Fibroblast of skin of left quadriceps (primary cell): ENCODE measurements at places on chromosomes 12 and 14.

GRCh38 chr14:104876251-104876699 lies 11.2 kb downstream of the CEP170B start:
- no peak for DNase-seq

DNA sequence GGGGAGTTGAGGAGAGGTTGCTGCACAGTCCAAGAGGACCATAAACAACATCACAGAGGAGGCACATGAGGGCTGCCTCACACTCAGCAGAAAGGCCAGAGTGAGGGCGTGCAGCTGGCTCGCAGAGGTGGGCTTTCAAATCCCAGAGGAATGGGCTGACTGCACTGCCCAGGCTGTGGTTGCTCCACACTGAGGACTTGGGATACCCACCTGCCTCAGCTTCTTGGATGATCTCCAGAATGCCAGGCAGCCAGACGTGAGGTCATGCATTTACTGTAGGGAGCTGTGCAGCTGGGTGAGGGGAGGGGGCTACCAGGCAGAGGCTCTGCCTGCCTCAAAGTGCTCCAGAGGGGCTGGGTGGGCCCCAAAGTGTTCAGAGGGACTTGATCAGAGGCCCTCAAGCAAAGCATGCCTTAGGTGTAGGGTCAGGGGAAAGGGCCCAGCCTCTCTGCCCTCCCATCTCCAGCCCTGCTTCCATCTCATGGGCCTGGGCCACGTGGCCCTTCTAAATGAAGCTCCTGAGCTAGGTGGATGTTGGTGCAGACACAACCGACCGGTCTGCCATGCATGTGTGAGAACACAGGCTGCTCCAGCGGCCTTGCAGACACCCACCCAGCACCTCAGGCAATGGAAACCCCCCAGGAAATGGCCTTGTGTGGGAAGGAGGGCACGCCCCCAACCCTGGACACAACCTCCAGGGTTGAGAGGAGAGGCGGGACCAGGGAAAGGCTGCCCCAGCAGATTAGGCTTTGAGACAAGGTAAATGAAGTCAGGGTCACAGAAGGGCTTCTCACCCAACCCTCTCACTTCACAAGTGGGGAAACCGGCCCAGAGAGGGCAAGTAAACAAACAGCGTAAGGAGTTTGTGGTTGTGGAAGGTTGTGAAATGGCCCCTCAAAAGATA lies 90.8 kb downstream of the NTF3 start:
- no peak for DNase-seq

DNA sequence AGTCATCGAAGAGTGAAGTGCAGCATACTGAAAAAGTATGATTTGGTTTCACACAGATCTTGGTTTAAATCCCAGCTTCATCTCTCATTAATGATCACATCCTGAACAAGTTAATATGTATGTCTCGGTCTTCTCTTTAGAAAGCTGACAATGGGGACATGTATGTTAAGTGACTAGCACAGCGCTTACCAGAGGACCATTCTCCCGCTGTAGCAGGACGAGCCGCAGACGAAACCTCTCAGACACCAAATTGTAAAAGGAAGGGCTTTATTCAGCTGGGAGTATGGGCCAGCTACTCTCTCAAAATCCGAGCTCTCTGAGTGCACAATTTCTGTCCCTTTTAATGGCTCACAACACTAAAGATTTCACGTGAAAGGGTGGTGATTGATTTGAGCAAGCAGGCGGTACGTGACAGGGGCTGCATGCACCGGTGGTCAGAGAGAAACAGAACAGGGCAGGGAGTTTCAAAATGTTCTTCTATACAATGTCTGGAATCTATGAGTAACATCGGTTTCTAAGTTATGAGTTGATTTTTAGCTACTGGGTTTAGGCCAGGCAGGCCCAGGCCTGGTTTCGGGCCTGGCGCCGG lies 682.4 kb downstream of the DIO2 start:
- DNase-seq: no peak

GRCh38 chr12:110314308-110314707 lies 33.3 kb downstream of the ATP2A2 start:
- peak; percentile 80 for DNase-seq

DNA sequence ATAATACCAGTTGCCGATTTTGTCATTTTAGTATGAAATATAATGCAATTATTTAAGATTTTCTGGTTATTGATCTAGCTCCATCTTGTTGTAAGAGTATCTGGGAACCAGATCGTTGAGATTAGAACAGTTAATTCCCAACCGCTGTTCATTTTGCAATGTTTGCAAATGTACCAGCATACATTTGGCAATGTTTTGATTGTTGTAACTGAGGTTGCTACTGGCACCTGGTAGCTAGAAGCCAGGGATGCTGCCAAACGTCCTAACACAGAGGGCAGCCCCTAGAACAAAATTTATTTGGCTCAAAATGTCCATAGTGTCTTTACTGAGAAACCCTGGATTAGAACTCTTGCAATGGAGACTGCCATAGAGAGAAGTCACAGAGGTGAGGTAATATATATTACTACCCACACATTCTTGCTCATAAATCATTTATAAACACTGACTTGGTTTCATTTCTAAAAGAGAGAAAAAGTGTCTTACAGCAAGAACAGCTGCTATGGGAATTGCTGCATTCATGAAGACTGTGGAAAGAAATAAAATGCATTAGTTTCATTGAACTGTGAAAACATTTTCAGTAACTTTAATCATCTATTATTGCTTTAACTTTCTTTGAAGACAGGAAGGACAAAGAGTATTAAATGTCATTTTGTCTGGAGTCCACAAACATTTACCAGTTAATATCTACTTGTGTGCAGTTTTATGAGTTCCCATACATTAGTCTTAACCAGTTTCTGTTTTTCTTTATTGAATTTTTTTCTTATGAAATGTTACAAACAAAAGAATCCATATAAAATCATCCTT lies 46.2 kb downstream of the ABCC9 start:
- DNase-seq: no peak

DNA sequence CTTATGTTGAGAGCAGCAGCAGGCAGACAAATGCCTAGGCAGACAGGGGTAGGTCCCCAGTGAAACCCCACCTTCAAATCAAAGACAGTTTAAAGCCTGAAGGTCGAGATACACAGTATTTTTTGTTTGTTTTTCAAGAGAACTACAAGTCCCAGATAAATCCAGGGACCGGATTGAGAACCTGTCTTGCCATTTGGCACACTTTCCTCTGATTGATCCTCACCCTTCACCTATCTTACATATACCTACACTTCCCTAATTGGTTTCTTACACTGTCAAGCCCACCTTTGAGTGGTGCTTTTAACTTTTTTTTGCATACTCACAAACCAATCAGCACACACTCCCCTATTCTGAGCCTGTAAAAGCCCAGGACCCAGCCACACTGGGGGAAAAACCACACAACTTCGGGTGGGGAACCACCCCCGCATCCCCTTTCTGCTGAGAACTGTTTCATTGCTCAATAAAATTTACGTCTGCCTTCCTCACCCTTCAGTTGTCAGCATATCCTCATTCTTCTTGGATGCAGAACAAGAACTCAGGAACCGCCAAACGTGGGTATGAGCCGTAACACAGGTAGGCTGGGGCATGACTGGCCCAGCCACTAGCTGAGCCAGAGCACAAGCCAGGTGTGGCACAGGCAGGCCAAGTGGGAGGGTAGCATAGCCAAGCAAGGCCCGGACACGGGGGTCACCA lies 11.1 kb downstream of the DICER1 start:
- no peak for DNase-seq

- no peak for DNase-seq
These were observed 2.6 kb downstream of the KRAS start for GRCh38 chr12:25248137-25248536.

DNA sequence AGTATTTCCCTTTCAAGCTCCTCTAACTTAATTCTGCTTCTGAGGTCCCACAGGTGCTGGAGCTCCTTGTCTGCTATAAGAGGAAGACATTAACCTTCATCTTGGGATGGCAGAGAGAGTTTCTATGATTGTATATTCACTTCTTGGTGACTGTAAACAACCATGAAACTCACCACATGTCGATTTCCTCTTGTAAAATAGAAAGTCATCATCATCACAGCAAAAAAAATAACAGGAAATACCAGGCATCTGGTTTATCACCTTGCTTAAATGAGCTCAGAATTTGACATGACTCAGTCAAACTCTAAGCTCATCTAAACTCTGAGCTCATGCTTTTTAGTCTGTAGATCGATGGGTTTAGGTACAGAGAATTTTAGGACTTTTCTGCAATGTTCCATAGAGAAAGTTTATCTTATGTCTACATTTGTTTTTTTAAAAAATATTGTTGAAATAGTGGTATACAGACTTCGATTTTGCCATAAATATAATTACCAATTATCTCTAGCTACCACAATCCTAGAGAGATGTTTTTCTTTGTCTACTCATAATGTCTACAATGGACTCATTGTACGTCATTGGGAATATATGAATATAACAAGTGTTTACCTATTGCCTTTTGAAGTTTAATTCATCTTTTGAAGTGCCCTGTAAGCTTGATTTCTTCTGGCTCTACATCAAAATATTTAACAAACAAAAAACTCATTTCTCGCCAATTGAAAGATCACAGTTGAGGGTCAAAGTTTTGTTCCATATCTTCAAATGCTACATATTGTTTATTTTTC lies 58.4 kb downstream of the IGF1 start:
- no peak for DNase-seq

- DNase-seq: no peak
These were observed 1.5 kb upstream of the TAOK3 start for GRCh38 chr12:118374126-118374725.

GRCh38 chr14:98900236-98900635 lies 371.8 kb downstream of the BCL11B start:
- DNase-seq: no peak

DNA sequence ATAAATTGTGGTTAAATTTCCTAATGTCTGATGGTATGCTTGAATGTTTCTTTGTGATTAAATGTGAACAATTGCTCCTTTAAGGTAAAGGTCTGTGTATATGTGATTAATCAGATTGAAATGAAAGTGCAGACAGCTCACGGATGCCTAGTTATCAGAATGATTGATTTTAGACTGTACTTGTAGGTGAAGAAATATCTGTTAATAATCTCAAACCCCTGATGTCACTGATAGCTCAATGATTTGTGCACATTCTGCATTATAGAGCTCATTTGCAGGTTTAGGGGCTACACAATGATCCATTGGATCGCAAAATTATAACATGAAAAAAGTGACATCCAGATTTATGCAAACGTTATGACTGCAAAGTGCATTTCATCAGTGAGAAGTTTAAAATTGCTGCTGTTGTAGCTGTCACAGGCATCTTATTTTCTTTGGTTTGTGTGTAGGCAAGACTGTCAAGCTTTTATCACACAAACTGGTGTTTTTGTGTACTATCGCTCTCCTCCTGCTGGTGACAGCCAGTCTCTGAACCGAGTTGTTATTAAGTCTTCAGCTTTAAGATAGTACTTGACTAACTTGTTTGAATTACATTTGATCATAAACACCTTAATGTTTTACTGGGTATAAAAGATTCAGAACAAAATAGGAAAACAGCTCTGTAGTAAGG lies 103.4 kb upstream of the RMST start:
- DNase-seq: no peak

GRCh38 chr14:34078117-34078743 lies 127.4 kb upstream of the EGLN3 start:
- no peak for DNase-seq

GRCh38 chr12:57723630-57723962 lies 14.9 kb downstream of the AGAP2 start:
- no peak for DNase-seq

GRCh38 chr14:102675396-102675795 lies 82.9 kb downstream of the RCOR1 start:
- DNase-seq: no peak

GRCh38 chr14:25001156-25001555 lies 48.8 kb downstream of the STXBP6 start:
- peak; percentile 47 for DNase-seq

DNA sequence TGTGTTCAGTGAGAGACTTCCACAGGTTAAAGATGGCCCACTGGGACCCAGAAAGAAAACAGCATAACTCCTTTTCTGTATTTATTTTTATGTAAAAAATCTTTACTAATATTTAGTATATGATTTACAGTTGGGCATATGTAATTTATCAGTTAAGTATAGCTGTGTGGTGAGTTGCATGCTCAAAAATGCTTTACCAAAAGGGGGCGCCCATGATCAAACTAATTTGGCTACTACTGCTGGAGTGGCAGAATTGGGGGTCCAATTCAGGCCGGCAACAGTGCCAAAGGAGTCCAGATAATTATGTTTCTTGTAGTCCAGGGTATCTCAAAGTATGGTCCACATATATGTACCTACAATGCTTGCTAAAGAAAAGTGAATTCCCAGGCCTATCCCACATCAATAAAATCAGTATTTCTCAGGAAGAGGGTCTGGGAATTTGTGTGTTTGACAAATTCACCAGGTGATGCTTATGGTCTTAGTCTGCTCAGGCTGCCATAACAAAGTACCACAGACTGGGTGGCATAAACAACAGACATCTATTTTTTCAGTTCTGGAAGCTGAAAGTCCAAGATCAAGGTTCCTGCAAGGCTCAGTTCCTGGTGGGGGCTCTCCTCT lies 152.0 kb downstream of the KTN1 start:
- no peak for DNase-seq

DNA sequence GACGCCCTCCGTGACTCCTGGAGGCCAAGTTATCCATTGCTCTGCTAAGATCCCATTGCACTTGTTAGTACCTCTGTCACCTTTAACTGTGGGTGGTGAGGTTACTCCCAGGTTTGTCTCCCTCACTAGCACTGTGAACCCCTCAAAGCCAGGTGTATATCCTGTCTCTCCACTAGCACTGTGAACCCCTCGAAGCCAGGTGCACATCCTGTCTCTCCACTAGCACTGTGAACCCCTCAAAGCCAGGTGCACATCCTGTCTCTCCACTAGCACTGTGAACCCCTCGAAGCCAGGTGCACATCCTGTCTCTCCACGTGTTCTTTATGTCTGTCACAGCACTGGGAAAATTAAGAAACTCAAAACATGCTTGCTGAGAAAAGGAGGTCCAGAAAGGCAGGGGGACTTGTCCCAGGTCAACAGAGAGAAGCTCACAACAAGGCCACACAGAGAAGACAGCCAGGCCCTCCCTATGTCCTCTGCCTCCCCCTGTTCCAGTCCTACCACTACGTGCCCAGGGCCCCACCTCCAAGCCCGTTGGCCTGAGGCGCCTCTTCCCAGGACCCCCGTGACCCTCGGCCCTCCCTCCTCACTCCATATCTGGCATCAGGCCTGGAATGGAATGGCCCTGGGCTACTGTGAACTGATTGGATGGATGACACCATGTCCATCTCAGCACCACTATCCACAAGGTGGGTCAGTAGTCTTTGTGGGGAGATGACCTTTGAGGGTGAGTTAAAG lies 26.4 kb upstream of the FKBP4 start:
- DNase-seq: no peak

- DNase-seq: no peak
These were observed 21.5 kb upstream of the SLC25A3 start for GRCh38 chr12:98572010-98572409.

- DNase-seq: no peak
These were observed 135.2 kb downstream of the RERGL start for GRCh38 chr12:17954788-17955187.

DNA sequence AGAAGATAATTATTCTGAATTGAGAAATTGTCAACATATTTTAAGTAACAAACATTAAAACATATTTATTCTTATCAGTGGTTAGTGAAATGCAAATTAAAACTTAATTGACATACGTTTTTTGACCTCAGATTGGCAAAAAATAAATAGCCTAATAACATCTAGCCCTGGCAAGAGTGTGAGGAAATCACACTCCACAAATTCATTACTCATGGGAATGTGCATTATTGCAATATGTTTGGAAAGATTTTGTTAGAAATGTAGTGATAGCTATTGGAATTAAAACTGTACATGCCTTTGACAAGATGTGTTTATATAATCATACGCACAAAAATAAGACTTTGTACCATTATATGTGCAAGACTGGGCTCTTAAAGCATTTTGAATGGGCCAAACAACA lies 168.6 kb downstream of the KITLG start:
- DNase-seq: no peak

- no peak for DNase-seq
These were observed 577.7 kb downstream of the SLC16A7 start for GRCh38 chr12:60173224-60174170.
